H1 (cell line): ENCODE measurements at places on chromosomes 12 and 14. TPM values are rescaled to one million over a fixed set of nuclear protein-coding genes. Genes with fewer than 3 reads are reported as not detected.

- no peak for DNase-seq
- H3K27me3 ChIP-seq = no peaks in the 10 kb centered on the region
- no peaks in the 10 kb centered on the region for H3K36me3 ChIP-seq
- H3K27ac ChIP-seq = no peak overlapping the region
- H3K4me3 ChIP-seq = no peak overlapping the region
These were observed 310.0 kb downstream of the ZFP36L1 start for GRCh38 chr14:68482772-68483395.

The NELL2 gene
- total RNA-seq = 50.6 and 54.2 TPM in 2 replicates

DNA sequence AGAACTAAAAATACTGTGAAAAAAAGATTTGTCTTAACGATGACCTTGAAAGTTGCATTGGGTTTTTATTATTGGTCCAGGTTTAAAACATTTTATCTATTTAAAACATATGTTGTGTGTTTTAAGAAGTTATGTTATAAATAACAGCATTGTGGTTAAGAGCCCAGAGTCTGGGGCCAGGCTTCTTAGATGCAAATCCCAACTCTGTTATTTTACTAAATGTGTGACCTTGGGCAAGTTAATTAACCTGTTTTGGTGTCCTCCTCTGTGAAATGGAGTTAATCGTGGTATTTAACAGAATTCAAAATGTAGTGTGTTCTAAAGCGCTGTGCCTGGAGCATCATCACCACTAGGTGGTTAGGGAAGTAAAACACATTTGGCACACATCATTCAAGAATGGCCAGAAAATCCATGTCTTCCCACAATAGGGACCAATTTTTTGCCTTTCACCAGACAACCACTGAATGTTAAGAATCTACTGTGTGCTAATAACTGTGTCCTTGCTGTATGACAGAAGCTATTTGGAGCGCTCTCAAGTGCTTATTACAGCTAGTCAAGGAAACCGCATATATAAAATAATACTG, 133.3 kb downstream of the MON2 start:
- DNase-seq = no peak
- no peaks in the 10 kb centered on the region for H3K27me3 ChIP-seq
- H3K4me3 ChIP-seq = no peak overlapping the region
- peaks cover 6% of the 10 kb centered on the region; the same call in 1 of the 2 replicates for H3K4me1 ChIP-seq

The ANKRD9 gene
- 35.0 and 37.0 TPM in 2 replicates for total RNA-seq

DNA sequence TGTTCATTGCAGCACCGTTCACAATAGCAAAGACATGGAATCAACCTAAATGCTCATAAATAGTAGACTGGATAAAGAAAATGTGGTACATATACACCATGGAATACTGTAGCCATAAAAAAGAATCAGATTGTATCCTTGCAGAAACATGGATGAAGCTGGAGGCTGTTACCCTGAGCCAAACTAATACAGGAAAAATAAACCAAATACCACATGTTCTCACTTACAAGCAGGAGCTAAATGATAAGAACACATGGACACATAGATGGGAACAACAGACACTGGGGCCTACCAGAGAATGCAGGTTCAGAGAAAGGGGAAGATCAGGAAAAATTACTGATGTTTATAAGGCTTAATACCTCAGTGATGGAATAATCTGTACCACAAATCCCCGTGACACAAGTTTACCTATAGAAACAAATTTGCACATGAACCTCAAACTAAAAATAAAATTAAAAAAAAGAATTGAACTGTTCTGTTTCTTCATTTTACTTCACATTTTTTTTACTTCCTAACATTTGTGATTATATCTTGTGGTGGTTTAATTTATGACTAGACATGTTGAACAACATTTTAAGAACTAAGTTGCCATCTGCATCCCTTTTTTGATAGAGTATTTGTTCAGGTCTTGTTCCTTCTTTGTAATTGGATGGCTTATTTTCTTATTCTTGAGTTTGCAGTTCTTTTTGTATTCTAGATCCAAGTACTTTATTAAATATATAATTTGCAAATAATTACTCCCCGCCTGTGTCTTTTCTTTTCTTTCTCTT, 835.2 kb downstream of the FSCB start:
- no peaks in the 10 kb centered on the region for H3K36me3 ChIP-seq
- no peak for DNase-seq
- H3K27me3 ChIP-seq = no peaks in the 10 kb centered on the region
- no peak overlapping the region for H3K4me3 ChIP-seq

The BMAL2 gene
- total RNA-seq = 20.6 and 22.8 TPM in 2 replicates

DNA sequence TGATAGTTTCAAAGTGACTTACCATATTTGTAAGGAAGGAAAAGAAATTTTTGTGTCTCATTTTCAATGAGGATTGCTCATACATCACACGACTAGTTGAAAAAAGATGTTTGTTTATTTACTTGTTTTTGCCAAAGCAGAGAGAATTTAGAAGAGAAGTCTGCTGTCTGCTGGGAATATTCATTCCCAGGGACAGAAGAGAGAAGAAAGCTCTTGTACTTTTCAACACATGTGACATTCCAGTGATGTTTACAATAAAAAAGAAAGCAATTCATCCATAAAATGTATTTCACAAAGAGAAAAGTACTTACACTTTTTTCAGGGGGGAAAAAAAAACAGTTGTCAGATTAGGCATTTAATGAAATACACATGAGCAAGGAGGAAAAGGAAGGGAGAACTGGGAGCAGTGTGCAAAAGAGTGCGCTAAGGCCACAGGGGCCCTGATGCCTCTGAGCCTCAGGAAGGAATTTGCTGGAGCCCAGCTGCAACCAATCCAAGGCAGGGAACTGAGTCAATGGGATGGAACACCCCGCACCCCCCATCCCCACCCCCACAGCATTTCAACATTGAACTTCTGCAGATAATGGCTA, 115.0 kb downstream of the RPAP3 start:
- no peaks in the 10 kb centered on the region for H3K36me3 ChIP-seq
- no peak overlapping the region for H3K27ac ChIP-seq
- no peak overlapping the region for H3K4me3 ChIP-seq
- no peaks in the 10 kb centered on the region for H3K27me3 ChIP-seq
- no peaks in the 10 kb centered on the region; the same call in 1 of the 2 replicates for H3K4me1 ChIP-seq

The JPH4 gene
- total RNA-seq = 46.4 and 46.7 TPM in 2 replicates

GRCh38 chr14:68446243-68447040, 346.4 kb downstream of the ZFP36L1 start:
- no peak overlapping the region for H3K27ac ChIP-seq
- H3K4me3 ChIP-seq = no peak overlapping the region
- H3K36me3 ChIP-seq = no peaks in the 10 kb centered on the region
- no peak for DNase-seq
- peaks cover 11% of the 10 kb centered on the region for H3K4me1 ChIP-seq
- H3K27me3 ChIP-seq = no peaks in the 10 kb centered on the region

The OTX2 gene
- total RNA-seq = 33.9 and 37.6 TPM in 2 replicates

GRCh38 chr12:117064596-117064995, 34.6 kb downstream of the TESC start:
- DNase-seq = no peak
- H3K27me3 ChIP-seq = no peaks in the 10 kb centered on the region
- H3K4me1 ChIP-seq = peaks cover 7% of the 10 kb centered on the region

The BDKRB2 gene
- total RNA-seq = 0.13 TPM in 2 replicates

The OR4K2 gene
- not detected in 2 replicates for total RNA-seq

DNA sequence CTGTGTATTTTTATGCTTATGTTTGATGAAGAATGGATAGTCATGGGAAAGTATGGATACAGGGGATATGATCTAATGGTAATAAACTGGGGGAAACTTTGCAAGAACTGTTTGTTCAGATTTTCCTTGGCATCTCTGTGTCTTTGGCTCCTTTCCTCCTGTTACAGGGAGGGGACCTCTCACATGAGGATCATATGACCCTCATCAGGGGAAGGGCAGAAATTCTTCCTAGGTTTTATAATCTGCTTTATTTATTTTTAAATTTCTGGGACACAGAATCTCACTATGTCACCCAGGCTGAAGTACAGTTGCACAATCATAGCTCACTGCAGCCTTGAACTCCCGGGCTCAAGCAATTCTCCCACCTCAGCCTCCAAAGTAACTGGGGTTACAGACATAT, 526.5 kb downstream of the CCER1 start:
- H3K4me1 ChIP-seq = no peaks in the 10 kb centered on the region
- no peak overlapping the region for H3K27ac ChIP-seq
- H3K36me3 ChIP-seq = no peaks in the 10 kb centered on the region

- no peak overlapping the region for H3K4me3 ChIP-seq
- no peak overlapping the region for H3K27ac ChIP-seq
- H3K4me1 ChIP-seq = no peaks in the 10 kb centered on the region
- H3K27me3 ChIP-seq = no peaks in the 10 kb centered on the region
- DNase-seq = no peak
These were observed 33.4 kb downstream of the GUCY2C start for GRCh38 chr12:14663002-14663401.

GRCh38 chr12:47718531-47718930, 6.8 kb downstream of the ENDOU start:
- H3K4me3 ChIP-seq = no peak overlapping the region
- H3K27me3 ChIP-seq = peaks cover 6% of the 10 kb centered on the region
- no peak overlapping the region for H3K27ac ChIP-seq
- DNase-seq = peak; percentile 19

DNA sequence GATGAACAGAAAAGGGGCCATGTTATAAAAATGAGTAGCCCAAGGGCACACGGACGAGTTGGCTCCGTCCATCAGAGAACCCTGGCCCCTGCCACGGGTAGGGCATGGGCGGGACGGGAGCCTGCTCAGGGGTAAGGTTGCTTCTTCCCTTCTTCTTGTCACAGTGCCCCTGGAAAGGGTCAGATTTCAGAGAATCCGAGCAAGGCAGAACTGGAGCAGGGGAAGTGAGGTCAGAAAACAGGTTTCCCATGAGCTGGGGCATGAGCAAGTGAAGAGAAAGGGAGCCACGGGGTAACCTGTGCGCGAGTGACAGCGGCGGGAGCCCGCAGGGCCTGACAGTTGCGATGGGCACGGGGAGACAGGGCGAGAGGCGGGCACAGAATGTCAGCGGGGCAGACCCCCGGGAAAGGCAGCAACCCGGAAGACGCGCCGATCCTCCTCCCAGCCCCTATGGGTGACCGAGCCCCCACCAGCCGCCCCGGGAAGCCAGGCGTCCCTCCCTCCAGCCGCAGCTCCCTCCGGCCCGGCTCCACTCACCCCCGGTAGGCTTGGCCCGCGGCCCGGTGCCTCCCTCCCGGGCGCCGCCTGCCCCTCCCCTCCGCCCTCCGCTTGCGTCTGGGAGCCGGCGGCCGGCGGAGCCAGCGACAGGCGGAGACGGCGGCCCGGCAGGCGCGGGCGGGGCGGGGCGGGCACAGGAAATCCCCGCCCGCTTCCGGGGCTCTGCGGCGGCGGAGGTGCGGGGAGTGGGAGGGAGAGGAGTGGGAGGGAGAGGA, at the start of gene ZNF641:
ZNF641 (minus strand) TSS at position 671 of the 773 bp plus-strand sequence. CDS start 2,829 bp downstream, outside the sequence.
- DNase-seq = no peak
- no peak within 1 kb of the TSS for H3K27ac ChIP-seq
- peaks cover 2% of the 10 kb centered on the region; the same call in 1 of the 2 replicates for H3K27me3 ChIP-seq
- H3K36me3 ChIP-seq = no peaks in the 10 kb centered on the region; the same call in 1 of the 2 replicates

- H3K27me3 ChIP-seq = no peaks in the 10 kb centered on the region
- H3K36me3 ChIP-seq = no peaks in the 10 kb centered on the region
These were observed 656.1 kb upstream of the NOVA1 start for GRCh38 chr14:27253966-27254365.

DNA sequence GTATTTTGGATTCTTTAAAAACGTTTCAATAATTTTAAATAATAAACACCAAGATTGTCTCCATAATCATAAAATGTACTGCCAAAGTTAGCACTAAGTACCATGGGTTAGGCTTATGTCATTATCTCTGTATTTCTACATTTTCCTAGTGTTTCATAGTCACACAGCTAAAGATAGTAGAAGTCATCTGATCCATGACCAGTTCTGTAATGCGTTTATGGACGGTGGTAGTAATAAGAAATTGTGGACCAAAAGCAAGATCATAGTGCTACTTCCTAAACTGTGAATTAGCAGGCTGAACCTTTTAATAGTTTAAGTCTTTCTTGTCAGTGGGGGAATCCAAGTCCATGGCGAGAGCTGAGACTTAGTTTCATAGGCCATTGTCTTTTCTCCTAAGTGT, 142.1 kb downstream of the AKAP6 start:
- no peak for DNase-seq
- H3K4me3 ChIP-seq = no peak overlapping the region
- H3K27me3 ChIP-seq = no peaks in the 10 kb centered on the region
- peaks cover 9% of the 10 kb centered on the region for H3K4me1 ChIP-seq
- H3K36me3 ChIP-seq = no peaks in the 10 kb centered on the region

The HOXC12 gene
- not detected in 2 replicates for total RNA-seq

- no peaks in the 10 kb centered on the region for H3K27me3 ChIP-seq
- no peak overlapping the region for H3K4me3 ChIP-seq
- no peaks in the 10 kb centered on the region; the same call in 1 of the 2 replicates for H3K36me3 ChIP-seq
These were observed 40.3 kb upstream of the NTF3 start for GRCh38 chr12:5391653-5392052.

The PMEL gene
- total RNA-seq = 120 and 128 TPM in 2 replicates

- no peak overlapping the region for H3K4me3 ChIP-seq
- H3K36me3 ChIP-seq = no peaks in the 10 kb centered on the region
- H3K4me1 ChIP-seq = peaks cover 8% of the 10 kb centered on the region
- H3K27me3 ChIP-seq = no peaks in the 10 kb centered on the region
- DNase-seq = no peak
These were observed 5.0 kb upstream of the RAPGEF3 start for GRCh38 chr12:47763481-47764346.

The PLEKHD1 gene
- 0.48 and 0.67 TPM in 2 replicates for total RNA-seq

- no peak overlapping the region for H3K4me3 ChIP-seq
- no peaks in the 10 kb centered on the region for H3K27me3 ChIP-seq
- H3K27ac ChIP-seq = no peak overlapping the region
- H3K4me1 ChIP-seq = no peaks in the 10 kb centered on the region
These were observed 104.0 kb upstream of the SLC16A7 start for GRCh38 chr12:59491877-59492276.
